H9 (cell line): ENCODE measurements at places on chromosomes 6 and 20.

DNA sequence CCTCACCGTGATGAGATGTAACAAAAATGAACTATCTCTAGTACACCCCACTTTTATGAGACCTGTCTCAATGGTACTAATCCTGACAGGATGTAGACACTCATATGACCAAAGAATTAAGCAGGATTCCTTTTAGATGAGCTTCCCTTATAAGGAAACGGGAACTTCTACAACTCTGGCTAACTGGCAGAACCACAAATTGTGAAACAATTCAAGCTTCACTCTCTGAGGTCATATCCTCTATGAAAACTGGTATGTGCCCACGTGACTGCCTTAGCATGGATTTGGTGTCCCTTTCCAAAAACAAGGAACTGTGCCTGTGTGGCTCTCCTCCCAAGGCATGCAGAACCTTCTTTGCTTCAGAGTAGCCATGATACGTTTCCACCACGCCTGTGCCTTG is 14.1 kb upstream of the CPNE5 start:
- no peak overlapping the region for H3K4me3 ChIP-seq
- peaks cover 23% of the 10 kb centered on the region; the same call in 2 of the 3 replicates for H3K36me3 ChIP-seq
- DNase-seq: no peak
- H3K27ac ChIP-seq: no peak overlapping the region

GRCh38 chr6:46937642-46938041 is 15.9 kb upstream of the ADGRF5 start:
- no peak overlapping the region for H3K4me3 ChIP-seq
- H3K4me1 ChIP-seq: no peaks in the 10 kb centered on the region; the same call in 1 of the 2 replicates
- H3K27ac ChIP-seq: no peak overlapping the region
- DNase-seq: no peak
- H3K36me3 ChIP-seq: no peaks in the 10 kb centered on the region

- H3K36me3 ChIP-seq: no peaks in the 10 kb centered on the region
- DNase-seq: peak; percentile 75
- no peaks in the 10 kb centered on the region for H3K27me3 ChIP-seq
- peak overlapping the region; percentile 94 for H3K4me3 ChIP-seq
- peak overlapping the region; percentile 42 for H3K27ac ChIP-seq
These were observed 29.9 kb upstream of the ZNF184 start for GRCh38 chr6:27502508-27503435.

DNA sequence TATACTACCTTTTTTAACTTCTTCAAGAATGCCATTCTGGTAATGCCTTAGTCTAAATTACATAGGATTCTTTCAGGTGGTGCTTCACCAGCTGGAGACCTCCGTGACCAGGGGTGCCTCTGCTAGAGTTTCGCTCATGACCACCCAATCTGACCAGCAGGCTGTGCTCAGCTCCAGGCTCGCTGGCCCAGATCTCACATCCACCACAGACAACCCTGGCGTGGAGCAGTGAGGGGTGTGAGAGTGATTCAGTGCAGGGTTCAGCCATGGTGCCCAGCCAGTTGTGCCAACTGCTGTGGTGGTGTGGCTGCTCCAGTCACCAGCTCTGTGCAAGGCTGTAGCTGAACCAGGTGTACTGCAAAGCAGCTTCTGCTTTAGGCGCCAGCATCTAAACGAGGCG is 198.6 kb downstream of the MMUT start:
- no peaks in the 10 kb centered on the region for H3K36me3 ChIP-seq
- no peaks in the 10 kb centered on the region for H3K27me3 ChIP-seq
- H3K27ac ChIP-seq: no peak overlapping the region
- no peaks in the 10 kb centered on the region for H3K4me1 ChIP-seq
- DNase-seq: peak; percentile 28

DNA sequence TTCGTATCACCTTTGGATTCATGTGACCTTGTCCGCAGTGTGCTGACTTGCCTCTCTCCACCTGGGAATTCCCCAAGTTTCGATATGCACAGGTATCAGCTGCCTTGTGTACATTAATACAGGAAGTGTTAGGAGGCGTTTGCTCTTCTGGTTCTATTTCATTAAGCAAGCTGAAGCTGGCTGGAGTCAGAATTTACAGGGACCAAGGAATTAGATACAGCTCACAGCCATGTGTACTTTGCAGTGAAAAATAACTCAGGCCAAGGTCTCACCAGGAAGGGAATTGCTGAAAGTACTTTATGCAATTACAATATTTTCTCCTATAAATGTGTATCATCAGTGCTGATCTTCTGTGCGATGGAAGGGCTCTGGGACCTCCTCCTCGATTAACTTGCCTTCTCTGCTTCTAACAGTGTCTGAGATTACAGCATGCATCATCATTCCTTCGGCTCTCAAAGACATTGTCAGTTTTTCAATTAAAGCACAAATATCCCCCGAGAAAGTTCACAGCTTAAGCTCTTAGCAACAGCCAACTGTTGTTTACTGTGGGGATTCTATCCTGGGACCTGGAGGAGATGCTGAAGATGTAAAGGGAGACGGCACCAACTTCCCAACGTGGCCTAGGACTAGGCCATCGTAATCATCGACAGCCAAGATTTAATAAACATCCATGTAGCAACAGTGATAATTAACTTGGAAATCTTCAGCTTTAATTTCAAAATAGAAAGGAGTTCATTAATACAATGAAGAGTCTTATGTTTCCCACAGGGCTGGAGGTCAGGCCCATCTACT is 13.8 kb upstream of the TIAM2 start:
- H3K36me3 ChIP-seq: no peaks in the 10 kb centered on the region
- no peaks in the 10 kb centered on the region for H3K27me3 ChIP-seq
- H3K4me3 ChIP-seq: no peak overlapping the region
- no peak for DNase-seq
- H3K4me1 ChIP-seq: no peaks in the 10 kb centered on the region
- H3K27ac ChIP-seq: no peak overlapping the region

- H3K27me3 ChIP-seq: no peaks in the 10 kb centered on the region
- no peak overlapping the region for H3K27ac ChIP-seq
- no peak for DNase-seq
- H3K36me3 ChIP-seq: peaks cover 2% of the 10 kb centered on the region
- peaks cover 4% of the 10 kb centered on the region; the same call in 1 of the 2 replicates for H3K4me1 ChIP-seq
These were observed 39.0 kb downstream of the DSE start for GRCh38 chr6:116409756-116410155.

DNA sequence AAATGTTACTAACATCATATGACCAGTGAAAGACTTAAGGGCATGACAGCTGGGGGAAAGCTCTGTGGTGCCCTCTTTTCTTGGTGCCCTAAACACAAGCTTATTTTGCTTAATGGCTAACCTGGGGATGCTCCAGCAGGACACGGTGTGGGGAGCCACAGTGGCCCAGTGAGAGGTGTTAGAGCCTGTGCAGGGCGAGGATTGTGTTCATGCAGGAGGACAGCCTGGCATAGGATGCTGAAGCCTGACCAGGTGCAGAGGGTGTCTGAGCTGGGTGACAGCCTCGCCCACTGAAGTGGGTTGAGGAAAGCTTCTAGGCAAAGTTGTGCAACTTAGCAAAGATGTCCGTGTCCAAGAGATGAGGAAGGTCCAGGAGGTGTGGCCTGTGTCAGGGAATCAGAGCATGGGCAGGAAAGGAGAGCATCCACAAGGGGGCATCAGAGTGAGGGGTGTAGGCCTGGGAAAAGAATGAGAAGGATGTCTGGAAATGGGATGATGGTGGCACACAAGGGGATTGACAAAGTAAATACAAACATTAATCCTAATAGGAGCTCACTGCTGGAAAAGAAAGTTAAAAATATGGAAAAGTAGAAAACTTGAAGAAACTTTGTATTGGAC is 33.9 kb downstream of the SLC17A4 start:
- H3K27ac ChIP-seq: no peak overlapping the region
- H3K4me3 ChIP-seq: no peak overlapping the region
- H3K27me3 ChIP-seq: no peaks in the 10 kb centered on the region
- H3K4me1 ChIP-seq: no peaks in the 10 kb centered on the region
- peak; percentile 71 for DNase-seq

- H3K36me3 ChIP-seq: no peaks in the 10 kb centered on the region
- DNase-seq: peak; percentile 38
- peak overlapping the region; percentile 51; the same call in 1 of the 2 replicates for H3K4me3 ChIP-seq
- H3K27ac ChIP-seq: no peak overlapping the region
- peaks cover 45% of the 10 kb centered on the region for H3K27me3 ChIP-seq
These were observed 3.1 kb downstream of the BMP6 start for GRCh38 chr6:7728855-7729590.

DNA sequence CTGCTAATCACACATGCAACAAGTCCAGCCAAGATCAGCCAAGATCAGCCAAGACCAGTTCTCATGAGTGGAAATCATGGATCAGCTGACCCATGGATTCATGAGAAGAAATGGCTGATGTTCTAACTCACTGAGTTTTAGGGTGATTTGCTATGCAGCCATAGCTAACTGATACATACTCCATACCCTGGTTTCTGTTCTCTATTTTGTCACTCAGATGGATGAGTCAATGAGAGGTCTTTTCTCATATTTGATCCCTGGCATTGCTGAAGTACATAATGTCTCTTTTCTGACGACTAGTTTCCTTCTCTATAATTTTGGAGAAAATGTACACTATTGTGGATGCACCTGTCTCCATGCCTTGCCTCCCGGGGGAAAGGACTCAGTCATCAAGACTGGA is 118.4 kb upstream of the LY86 start:
- no peaks in the 10 kb centered on the region for H3K4me1 ChIP-seq
- no peak overlapping the region for H3K27ac ChIP-seq
- H3K27me3 ChIP-seq: no peaks in the 10 kb centered on the region
- DNase-seq: no peak
- H3K36me3 ChIP-seq: no peaks in the 10 kb centered on the region
- no peak overlapping the region for H3K4me3 ChIP-seq

- no peaks in the 10 kb centered on the region for H3K27me3 ChIP-seq
- H3K36me3 ChIP-seq: no peaks in the 10 kb centered on the region
- no peak for DNase-seq
- no peak overlapping the region for H3K4me3 ChIP-seq
These were observed 110.0 kb downstream of the TSHZ2 start for GRCh38 chr20:53081916-53082863.

GRCh38 chr6:146950351-146950835 is 253.8 kb upstream of the STXBP5 start:
- no peak overlapping the region for H3K4me3 ChIP-seq
- H3K27me3 ChIP-seq: no peaks in the 10 kb centered on the region
- DNase-seq: no peak
- H3K27ac ChIP-seq: no peak overlapping the region
- no peaks in the 10 kb centered on the region for H3K4me1 ChIP-seq

DNA sequence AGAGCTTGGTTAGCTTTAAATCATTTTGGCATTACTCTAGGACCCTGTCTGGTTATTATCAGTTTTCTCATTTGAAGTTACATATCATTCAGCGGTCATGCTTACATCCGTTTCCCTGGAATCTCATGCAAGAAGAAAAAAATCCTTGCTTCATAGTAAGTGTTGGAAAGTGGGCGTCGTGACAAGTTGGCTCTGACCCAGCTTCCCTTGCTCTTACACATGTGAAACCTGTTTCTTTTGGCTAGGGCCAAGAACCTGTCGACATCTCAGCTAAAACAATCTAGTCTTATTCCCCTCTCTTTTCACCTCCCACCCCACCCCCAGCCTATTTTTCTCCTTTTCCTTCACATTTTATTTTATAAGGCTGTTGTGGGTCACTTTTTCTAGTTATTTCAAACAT is 45.5 kb downstream of the ANKS1A start:
- no peak for DNase-seq
- no peaks in the 10 kb centered on the region for H3K27me3 ChIP-seq
- H3K4me1 ChIP-seq: no peaks in the 10 kb centered on the region
- H3K4me3 ChIP-seq: no peak overlapping the region

- no peaks in the 10 kb centered on the region for H3K36me3 ChIP-seq
- no peaks in the 10 kb centered on the region for H3K27me3 ChIP-seq
- H3K4me1 ChIP-seq: no peaks in the 10 kb centered on the region; the same call in 1 of the 2 replicates
- no peak for DNase-seq
These were observed 146.9 kb downstream of the PDE10A start for GRCh38 chr6:165515963-165516624.

- no peaks in the 10 kb centered on the region for H3K4me1 ChIP-seq
- H3K27me3 ChIP-seq: no peaks in the 10 kb centered on the region
- no peak for DNase-seq
- H3K4me3 ChIP-seq: no peak overlapping the region
These were observed 3.2 kb downstream of the CDC40 start for GRCh38 chr6:110183292-110183885.

- peak; percentile 100 for DNase-seq
- peak overlapping the region; percentile 91 for H3K4me3 ChIP-seq
- peaks cover 7% of the 10 kb centered on the region for H3K4me1 ChIP-seq
- H3K27me3 ChIP-seq: no peaks in the 10 kb centered on the region
These were observed 3.1 kb upstream of the GPSM3 start for GRCh38 chr6:32195652-32195901.

DNA sequence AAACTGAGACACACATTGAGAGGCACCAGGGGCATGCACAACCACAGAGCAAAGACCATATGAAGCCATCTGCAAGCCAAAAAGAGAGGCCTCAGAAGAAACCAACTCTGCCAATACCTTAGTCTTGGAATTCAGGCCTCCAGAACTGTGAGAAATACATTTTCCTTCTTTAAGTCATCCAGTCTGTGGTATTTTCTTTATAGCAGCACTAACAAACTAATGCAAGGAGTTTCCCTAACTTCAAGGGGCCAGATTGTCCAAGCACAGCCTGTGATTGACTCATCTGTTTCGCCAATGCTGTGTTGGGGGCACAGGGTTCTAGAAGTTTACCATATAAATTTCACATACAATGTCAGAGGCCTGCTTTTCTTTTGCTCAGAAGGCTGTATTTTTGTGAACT is 364.6 kb downstream of the GJA1 start:
- H3K4me1 ChIP-seq: no peaks in the 10 kb centered on the region
- no peaks in the 10 kb centered on the region for H3K27me3 ChIP-seq
- no peak overlapping the region for H3K4me3 ChIP-seq
- H3K27ac ChIP-seq: no peak overlapping the region
- no peak for DNase-seq

DNA sequence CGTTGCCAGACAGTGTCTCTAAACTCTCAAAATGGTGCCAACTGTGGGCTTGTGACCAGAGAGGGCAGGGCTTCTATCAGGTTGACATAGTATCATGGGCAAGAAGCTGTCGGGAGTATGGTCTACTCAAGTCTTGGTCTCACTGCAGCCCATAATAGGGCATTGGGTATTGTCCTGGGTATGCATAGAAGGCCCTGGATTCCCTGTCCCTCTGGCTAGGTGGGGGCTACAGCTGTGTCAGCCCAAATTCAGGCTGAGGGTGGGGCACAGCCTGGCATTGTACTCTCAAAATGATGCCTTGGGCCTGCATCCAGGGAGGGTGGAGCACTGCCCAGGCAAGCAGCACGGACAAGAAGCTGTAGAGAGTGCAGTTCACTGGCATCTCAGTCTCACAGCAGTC is 408.8 kb upstream of the MAN1A1 start:
- no peak overlapping the region for H3K4me3 ChIP-seq
- H3K36me3 ChIP-seq: no peaks in the 10 kb centered on the region
- H3K27me3 ChIP-seq: no peaks in the 10 kb centered on the region
- H3K4me1 ChIP-seq: no peaks in the 10 kb centered on the region

- H3K27me3 ChIP-seq: peaks cover 4% of the 10 kb centered on the region; the same call in 1 of the 2 replicates
- H3K4me3 ChIP-seq: no peak overlapping the region
- no peaks in the 10 kb centered on the region; the same call in 1 of the 2 replicates for H3K4me1 ChIP-seq
- DNase-seq: no peak
- H3K27ac ChIP-seq: no peak overlapping the region
- peaks cover 10% of the 10 kb centered on the region for H3K36me3 ChIP-seq
These were observed 168.4 kb downstream of the EDN1 start for GRCh38 chr6:12458558-12458957.
